Left ventricle myocardium inferior (tissue), 1 donor: ENCODE measurements at places on chromosomes 12 and 14. TPM values are rescaled to one million over a fixed set of nuclear protein-coding genes. Genes with fewer than 3 reads are reported as not detected.

TMEM121 gene
- total RNA-seq, result 2.1 TPM

NOVA1 gene
- 3.7 TPM for total RNA-seq

DNA sequence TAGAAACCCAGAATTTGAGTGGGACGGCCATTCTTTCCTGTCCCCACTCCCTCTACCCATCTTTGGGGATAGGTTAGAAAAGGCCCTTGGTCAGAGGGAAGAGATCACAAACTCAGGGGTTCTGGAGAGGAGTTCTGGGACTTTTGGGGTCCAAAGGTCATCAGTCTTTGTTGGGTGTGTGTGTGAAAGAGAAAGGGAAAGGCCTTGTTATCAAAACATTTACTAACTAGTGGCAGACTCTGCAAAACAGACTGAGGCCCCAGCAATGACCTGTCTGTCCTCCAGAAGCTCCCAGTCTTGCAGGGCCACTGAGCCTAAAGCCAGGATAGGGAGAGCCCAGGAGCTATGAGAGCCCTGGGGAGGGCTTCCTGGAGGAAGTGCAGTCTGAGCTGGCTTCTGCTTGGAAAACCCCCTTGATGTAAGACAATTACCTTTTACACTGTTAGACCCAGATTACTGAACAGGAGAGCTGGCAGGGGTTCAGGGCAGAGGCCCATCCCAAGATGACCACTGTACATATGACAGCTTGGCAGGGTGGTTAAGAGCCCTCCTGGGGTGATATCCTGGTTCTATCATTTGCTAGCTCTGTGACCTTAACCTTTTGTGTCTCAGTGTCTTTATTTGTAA is 429.1 kb upstream of the CCDC196 start:
- DNase-seq, result no peak

GRCh38 chr12:132559652-132560363 is 50.6 kb downstream of the LRCOL1 start:
- DNase-seq, result peak; percentile 38

DNA sequence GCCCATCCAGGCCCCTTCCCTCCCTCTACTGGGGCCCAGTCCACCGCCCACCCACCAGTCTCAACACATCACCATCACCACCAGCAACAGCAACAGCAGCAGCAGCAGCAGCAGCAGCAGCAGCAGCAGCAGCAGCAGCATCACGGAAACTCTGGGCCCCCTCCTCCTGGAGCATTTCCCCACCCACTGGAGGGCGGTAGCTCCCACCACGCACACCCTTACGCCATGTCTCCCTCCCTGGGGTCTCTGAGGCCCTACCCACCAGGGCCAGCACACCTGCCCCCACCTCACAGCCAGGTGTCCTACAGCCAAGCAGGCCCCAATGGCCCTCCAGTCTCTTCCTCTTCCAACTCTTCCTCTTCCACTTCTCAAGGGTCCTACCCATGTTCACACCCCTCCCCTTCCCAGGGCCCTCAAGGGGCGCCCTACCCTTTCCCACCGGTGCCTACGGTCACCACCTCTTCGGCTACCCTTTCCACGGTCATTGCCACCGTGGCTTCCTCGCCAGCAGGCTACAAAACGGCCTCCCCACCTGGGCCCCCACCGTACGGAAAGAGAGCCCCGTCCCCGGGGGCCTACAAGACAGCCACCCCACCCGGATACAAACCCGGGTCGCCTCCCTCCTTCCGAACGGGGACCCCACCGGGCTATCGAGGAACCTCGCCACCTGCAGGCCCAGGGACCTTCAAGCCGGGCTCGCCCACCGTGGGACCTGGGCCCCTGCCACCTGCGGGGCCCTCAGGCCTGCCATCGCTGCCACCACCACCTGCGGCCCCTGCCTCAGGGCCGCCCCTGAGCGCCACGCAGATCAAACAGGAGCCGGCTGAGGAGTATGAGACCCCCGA is 6.8 kb upstream of the RNU7-1 start:
- no peak for DNase-seq

GRCh38 chr12:103930787-103931735 is 851 bp downstream of the HSP90B1 start:
- peak; percentile 34 for DNase-seq
